Esophagus muscularis mucosa (tissue), 4 donors: ENCODE measurements at places on chromosomes 13 and 19. TPM values are rescaled to one million over a fixed set of nuclear protein-coding genes. Genes with fewer than 3 reads are reported as not detected.

DNA sequence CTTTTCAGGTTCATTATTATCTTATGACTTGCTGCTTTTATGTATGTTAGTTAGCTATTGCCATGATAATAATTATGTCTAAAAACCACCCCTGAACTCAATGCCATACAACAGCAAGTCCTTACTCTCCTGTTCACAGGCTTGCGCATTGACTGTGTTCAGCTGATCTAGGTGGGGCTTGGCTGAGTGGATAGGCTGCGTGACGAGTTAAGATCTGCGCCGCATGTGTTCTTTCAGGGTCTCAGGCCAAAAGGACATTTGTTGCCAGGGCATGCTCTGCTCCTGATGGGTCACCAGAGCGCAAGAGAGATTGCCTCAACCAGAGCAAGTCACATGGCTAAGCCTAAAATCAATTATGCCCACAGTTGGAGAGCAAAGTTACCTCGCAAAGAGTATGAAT lies 859 bp downstream of the ZNF568 start:
- peaks cover 12% of the 10 kb centered on the region for H3K4me1 ChIP-seq
- no peaks in the 10 kb centered on the region for H3K27me3 ChIP-seq
- peaks cover 56% of the 10 kb centered on the region for H3K36me3 ChIP-seq
- H3K4me3 ChIP-seq = peak overlapping the region; percentile 89
- no peak for DNase-seq

DNA sequence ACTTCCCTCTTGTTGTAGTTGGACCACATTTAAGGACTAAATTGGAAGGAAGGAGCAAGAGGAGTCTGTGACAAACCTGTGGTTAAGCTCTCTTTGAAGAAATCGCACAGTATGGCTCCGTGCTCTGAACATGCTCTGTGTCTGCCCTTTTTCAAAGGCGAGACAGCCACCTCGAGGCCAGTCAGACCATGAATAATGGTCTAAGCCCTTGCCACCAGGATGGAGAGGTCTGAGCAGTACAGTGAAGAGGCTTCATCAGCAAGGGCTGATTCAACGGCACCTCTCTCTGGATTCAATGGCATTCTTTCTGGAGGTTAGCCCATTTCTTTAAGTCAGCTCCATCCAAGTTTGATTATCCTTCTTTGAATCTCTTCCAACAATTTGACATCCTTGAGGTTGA lies 30.9 kb downstream of the FAM216B start:
- no peak for DNase-seq
- no peaks in the 10 kb centered on the region for H3K27me3 ChIP-seq
- H3K4me1 ChIP-seq = no peaks in the 10 kb centered on the region
- no peak overlapping the region for H3K4me3 ChIP-seq

The RGL3 gene
- total RNA-seq = 1.7 TPM

The ZNF737 gene
- total RNA-seq = 11.0 TPM

DNA sequence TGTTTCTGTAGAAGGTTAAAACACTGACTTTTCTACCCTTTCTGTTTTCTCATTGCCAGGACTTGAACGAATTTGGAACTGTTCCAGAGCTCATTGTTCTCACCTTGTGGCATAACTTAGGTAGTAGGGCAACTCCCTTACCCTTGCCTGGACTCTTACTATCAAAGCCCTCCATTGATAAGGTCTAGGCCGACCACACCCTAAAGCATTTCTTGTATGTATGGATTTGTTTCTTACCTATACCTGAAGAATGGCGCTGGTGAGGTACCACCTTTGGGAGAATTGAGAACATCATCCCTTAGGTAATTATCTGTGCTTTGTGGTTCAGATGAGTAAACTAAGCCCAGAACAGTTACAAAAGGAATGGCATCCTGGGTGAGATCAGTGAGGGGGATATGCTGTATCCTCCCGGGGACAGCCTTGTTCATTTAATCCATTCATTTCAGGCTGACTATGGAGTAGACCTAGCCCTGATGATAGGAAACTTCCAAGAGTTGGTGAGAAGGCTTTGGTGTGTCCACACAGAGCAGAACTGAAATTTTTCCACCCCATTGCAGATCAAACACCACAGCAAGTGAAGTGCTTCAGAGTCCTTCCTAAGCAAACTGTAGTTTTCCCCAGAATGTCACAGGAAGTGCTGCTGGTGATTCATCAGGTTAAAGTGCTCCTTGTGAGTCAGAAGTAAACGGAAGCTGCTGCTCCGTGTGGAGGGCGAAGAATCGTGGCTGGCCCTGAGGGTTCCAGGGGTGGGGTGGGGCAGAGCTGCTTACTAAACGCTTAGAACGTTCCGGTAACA lies 113.0 kb downstream of the TEX26 start:
- H3K27me3 ChIP-seq = no peaks in the 10 kb centered on the region
- H3K4me1 ChIP-seq = peaks cover 33% of the 10 kb centered on the region
- DNase-seq = no peak
- no peaks in the 10 kb centered on the region for H3K36me3 ChIP-seq

The FFAR3 gene
- total RNA-seq = not detected

- H3K4me3 ChIP-seq = no peak overlapping the region
- H3K27me3 ChIP-seq = no peaks in the 10 kb centered on the region
- peaks cover 43% of the 10 kb centered on the region for H3K4me1 ChIP-seq
- no peak for DNase-seq
- peak overlapping the region; percentile 83 for H3K27ac ChIP-seq
These were observed 65.8 kb upstream of the KPNA3 start for GRCh38 chr13:49858178-49858856.

GRCh38 chr19:33400856-33401682 lies 27.6 kb downstream of the CEBPG start:
- H3K36me3 ChIP-seq = peaks cover 26% of the 10 kb centered on the region
- no peak overlapping the region for H3K4me3 ChIP-seq
- H3K27me3 ChIP-seq = no peaks in the 10 kb centered on the region
- DNase-seq = no peak
- peaks cover 30% of the 10 kb centered on the region for H3K4me1 ChIP-seq

DNA sequence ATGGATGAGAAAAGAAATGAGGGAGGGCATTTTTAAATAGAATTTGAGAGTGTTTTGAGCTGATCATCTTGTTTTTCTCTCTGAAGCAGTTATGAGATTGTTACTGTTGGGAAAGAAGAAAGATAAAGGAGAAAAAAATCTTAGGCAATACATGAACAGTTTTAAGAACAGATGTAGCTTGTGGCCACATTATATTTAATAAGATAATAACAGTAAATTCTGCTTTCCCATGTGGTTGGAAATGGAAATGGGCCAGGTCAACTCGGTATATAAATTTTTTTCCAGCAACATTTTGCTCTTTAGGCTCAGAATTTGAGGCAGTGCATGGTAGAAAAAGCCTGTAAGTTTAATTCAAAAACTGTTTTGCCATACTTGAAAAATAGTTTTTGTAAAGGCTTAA lies 118.7 kb downstream of the POSTN start:
- H3K36me3 ChIP-seq = no peaks in the 10 kb centered on the region
- H3K4me3 ChIP-seq = no peak overlapping the region
- no peak overlapping the region for H3K27ac ChIP-seq
- H3K27me3 ChIP-seq = no peaks in the 10 kb centered on the region
- no peak for DNase-seq
- H3K4me1 ChIP-seq = peaks cover 3% of the 10 kb centered on the region

GRCh38 chr13:52760077-52760476 lies 20.5 kb upstream of the CNMD start:
- no peaks in the 10 kb centered on the region for H3K36me3 ChIP-seq
- no peak overlapping the region for H3K27ac ChIP-seq
- H3K4me3 ChIP-seq = no peak overlapping the region
- no peaks in the 10 kb centered on the region for H3K4me1 ChIP-seq
- no peaks in the 10 kb centered on the region for H3K27me3 ChIP-seq

DNA sequence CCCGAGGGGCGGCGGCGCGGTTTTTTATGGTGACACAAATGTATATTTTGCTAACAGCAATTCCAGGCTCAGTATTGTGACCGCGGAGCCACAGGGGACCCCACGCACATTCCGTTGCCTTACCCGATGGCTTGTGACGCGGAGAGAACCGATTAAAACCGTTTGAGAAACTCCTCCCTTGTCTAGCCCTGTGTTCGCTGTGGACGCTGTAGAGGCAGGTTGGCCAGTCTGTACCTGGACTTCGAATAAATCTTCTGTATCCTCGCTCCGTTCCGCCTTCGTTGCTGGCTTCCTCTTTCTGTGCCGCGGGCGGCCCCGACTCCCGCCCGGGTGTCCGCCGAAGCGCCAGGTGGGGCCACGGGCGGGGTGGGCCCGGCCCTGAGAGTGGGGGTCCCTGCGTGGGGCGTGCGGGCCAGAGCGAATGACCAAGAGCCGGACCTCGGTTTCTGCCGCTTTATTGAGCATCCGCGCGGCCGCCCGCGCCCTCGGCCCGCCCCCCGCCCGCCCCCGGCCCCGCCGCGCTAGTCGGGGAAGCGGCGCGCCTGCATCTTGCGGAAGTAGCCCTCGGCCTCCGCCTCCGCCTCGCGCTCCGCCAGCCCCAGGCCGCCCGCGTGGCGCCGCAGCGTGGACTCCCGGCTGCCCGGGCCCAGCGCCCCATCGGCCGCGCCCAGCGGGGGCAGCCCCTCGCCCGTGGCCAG lies 9.6 kb downstream of the PLPPR3 start:
- no peaks in the 10 kb centered on the region for H3K4me1 ChIP-seq
- no peak overlapping the region for H3K27ac ChIP-seq
- peaks cover 63% of the 10 kb centered on the region for H3K36me3 ChIP-seq
- DNase-seq = no peak

GRCh38 chr19:30521937-30522336 lies 149.8 kb downstream of the ZNF536 start:
- peaks cover 4% of the 10 kb centered on the region for H3K27me3 ChIP-seq
- no peak for DNase-seq
- no peak overlapping the region for H3K27ac ChIP-seq
- no peaks in the 10 kb centered on the region for H3K4me1 ChIP-seq

GRCh38 chr13:30874111-30874510 lies 32.0 kb upstream of the MEDAG start:
- H3K27me3 ChIP-seq = no peaks in the 10 kb centered on the region
- no peak overlapping the region for H3K4me3 ChIP-seq
- no peaks in the 10 kb centered on the region for H3K36me3 ChIP-seq
- H3K27ac ChIP-seq = no peak overlapping the region

The PTGIR gene
- 9.1 TPM for total RNA-seq

The PINLYP gene
- 5.9 TPM for total RNA-seq

The ZNF429 gene
- total RNA-seq = 15.0 TPM

- peaks cover 18% of the 10 kb centered on the region for H3K4me1 ChIP-seq
- no peak for DNase-seq
- no peak overlapping the region for H3K4me3 ChIP-seq
These were observed 26.5 kb upstream of the HOMER3 start for GRCh38 chr19:18967358-18968146.

GRCh38 chr13:107185889-107186288 lies 618.0 kb upstream of the ARGLU1 start:
- H3K27ac ChIP-seq = no peak overlapping the region
- no peak overlapping the region for H3K4me3 ChIP-seq
- no peak for DNase-seq
- no peaks in the 10 kb centered on the region for H3K36me3 ChIP-seq

The INSL3 gene
- not detected for total RNA-seq

The ICAM5 gene
- 0.42 TPM for total RNA-seq

The UBE2M gene
- 42.4 TPM for total RNA-seq

The TEX29 gene
- 0.99 TPM for total RNA-seq

The CCDC194 gene
- total RNA-seq = not detected

The C19orf18 gene
- 0.83 TPM for total RNA-seq

DNA sequence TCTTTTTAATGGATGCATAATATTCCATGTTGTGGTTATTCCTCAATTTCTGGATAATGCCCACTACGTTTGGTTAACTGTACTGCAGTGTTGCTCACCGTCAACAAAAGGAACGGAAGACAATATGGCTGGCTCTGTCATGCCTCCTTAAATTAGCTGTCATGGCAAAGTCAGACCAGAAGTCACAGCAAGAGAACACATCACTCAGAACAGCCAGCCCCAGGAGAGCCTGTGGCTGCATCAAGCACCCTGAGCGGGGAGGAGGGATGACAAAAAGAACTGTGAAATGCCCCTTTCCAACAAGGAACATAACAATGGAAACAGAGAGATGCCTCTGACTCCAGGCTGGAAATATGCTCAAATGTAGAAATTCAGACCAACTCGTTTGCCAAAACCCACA lies 366.0 kb upstream of the ZNF507 start:
- DNase-seq = peak; percentile 57
- no peaks in the 10 kb centered on the region for H3K36me3 ChIP-seq
- no peaks in the 10 kb centered on the region for H3K4me1 ChIP-seq
- H3K4me3 ChIP-seq = no peak overlapping the region

The OR7C1 gene
- total RNA-seq = not detected

The IL17D gene
- 7.1 TPM for total RNA-seq

DNA sequence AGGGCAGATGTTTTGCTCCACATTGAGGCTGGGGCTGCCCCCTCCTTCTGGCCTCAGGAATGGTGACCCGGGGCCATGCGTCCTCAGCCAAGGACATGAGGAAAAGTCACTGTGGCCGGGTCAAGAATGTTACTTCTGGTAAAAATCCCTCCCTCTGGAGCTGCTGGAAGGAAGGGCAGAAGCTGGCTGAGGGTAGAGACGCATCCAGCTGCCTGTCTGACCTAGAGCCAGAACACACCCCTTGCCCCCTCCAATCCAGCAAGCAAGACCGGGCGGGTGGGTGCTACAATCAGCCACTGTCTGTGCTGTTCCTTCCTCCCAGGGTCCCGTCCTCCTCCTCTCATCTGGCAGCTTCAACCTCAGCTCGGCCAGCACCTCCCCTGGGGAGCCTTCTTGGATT lies 59.0 kb downstream of the PTPRS start:
- H3K4me1 ChIP-seq = peaks cover 38% of the 10 kb centered on the region
- H3K27ac ChIP-seq = peak overlapping the region; percentile 64
- no peaks in the 10 kb centered on the region for H3K27me3 ChIP-seq
- H3K36me3 ChIP-seq = peaks cover 31% of the 10 kb centered on the region
- H3K4me3 ChIP-seq = no peak overlapping the region

The TMEM259 gene
- total RNA-seq = 179 TPM

GRCh38 chr13:28819735-28820098 lies 422 bp upstream of the MTUS2 start:
- H3K4me3 ChIP-seq = peak overlapping the region; percentile 60
- no peak overlapping the region for H3K27ac ChIP-seq
- no peaks in the 10 kb centered on the region for H3K27me3 ChIP-seq
- H3K4me1 ChIP-seq = peaks cover 16% of the 10 kb centered on the region
- H3K36me3 ChIP-seq = no peaks in the 10 kb centered on the region

The LGALS14 gene
- total RNA-seq = not detected

DNA sequence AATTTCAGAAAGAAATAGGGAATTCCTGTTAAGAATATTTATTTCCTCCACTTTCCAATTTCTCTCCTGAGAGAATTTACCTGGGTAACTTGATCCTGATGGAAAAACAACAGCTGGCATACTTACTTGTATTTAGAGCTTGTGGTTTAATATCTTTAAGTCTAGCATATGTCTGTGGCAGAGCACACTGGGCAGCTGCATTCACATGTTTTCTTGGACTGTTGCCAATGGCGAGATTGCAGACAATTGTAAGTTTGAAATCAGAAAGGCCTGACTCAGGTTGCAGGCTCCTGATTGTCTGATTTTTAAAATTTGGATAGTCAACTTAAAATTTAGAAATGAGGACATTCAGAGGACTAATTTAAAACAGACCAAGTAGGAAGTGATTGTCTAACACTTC lies 66.9 kb downstream of the NHLRC3 start:
- no peak overlapping the region for H3K4me3 ChIP-seq
- H3K27me3 ChIP-seq = no peaks in the 10 kb centered on the region

The ZNF575 gene
- 0.83 TPM for total RNA-seq

- no peaks in the 10 kb centered on the region for H3K27me3 ChIP-seq
- H3K4me1 ChIP-seq = no peaks in the 10 kb centered on the region
- no peak for DNase-seq
- H3K4me3 ChIP-seq = no peak overlapping the region
These were observed 171.8 kb downstream of the GPC6 start for GRCh38 chr13:93398167-93399035.
